ENCODE measurements at places on chromosomes 3 and 15.

DNA sequence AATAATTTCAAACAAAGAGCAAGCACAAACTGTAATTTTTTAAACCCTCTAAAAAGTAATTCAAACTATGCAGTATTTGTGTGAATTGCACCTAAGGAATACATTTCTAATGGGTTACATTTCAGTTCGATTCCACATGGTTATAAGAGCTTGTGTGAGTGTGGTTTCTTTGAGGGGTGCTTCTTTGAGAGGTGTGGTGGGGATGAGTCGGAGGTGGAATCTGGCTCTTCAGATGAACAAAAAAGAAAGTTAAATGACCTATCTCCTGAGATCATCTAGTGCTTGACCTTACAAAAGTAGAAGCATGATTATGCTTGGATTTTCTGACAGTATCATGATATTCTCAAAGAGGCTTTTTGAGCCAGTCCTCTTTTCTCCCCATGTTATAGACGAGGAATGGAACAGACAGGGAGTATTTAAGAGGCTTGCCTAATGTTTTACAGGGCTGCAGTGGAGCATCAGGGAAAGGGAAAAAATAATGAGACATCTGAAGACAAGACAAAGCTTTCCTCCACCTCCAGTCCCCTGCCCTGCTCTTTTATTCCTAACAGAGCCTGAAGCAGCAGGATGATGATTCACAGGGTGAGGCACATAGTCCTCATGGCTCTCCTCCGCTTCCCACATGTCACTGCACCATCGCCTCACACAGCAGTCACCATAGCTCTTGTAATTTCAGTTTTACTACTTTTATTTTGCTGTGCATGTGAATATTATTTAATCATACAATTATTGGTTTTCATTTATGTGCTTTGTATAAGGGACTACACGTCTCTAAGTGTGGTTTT is 82.0 kb downstream of the LYSMD4 start:
- no peak for DNase-seq

- no peak for DNase-seq
Measured at GRCh38 chr15:45604326-45604725, 17.1 kb downstream of the BLOC1S6 start.

DNA sequence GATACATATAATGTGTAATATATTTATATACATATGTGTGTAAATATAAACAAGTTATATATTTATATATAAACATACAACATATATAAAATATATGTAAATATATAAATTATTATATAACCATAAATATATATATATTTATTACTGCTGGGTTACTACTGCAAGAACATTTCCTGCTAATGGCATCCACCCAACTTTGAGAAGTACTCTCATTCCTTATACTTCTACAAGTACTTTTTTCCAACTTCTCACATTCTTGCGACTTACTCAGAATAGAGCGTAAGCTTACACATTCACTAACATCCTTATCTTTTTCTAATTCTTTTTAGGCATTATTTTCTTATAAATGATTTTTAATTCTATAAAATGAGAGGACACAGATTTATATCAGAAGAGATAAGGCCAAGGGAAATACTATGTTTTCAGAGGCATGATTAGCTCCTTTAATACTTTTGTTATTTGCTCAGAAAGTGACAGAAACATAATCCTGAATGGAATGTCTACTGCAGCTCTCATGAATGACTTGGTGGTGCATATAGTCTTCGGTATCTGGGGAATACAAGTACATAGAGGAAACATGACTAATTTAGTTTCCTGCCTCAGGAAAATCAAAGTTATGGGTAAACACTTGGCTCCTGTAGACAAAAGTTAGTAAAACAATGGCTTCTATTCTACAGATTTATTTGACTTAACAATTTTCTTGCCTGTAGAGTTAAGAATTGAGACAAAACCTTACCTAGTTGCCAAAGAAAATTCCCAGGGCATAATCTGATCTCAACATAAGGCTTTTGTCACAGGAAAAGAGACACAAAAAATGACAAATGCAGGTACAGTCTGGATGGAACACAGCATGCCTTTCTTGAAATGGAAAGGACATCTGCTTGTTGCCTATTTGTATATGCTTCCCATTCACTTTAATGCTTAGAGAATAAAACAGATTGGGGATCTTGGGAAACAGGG is 453.9 kb downstream of the SQOR start:
- DNase-seq: no peak

DNA sequence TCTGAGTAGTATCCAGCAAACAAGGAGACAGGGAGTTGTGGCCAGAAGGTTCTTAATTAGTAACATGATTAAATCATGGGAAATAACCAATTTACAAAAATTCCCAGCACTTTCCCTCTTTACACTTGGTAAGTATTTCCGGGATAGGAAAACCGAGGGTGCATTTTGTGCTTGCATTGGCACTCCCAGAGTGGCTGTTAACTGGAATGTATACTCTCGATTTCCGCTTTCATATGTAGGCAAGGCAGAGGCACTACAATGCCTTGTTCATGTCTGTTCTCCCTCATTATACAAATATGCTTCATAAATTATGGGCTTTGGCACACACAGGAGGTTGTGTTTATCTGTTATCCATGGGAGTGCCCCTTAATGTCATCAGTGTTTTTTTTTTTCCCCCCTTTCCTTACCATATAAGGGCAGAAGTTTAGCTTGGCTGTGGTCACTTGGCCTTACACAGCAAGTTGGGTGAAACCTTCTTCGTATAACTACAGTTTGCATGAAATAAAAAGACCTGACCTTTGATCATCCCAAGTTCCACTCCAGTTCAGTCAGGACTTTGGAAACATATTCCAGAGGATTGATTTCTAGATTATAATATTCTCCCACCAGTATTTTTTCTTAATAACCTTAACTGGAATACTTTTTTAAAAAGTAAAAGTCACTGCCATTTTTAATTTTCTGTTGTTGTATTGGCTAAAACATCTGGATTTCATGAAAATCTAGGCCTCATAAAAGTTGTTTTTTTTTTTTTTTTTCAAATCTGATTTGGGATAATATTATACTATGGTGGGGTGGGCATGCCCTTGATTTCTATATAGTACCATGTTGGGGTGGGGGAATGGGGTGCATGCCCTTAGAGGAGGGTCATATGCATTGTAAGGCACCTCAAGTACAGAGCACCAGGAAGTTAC is 8.9 kb downstream of the TPM1 start:
- no peak for DNase-seq

GRCh38 chr15:52680041-52680391 is 828 bp upstream of the ATOSA start:
- DNase-seq: no peak

DNA sequence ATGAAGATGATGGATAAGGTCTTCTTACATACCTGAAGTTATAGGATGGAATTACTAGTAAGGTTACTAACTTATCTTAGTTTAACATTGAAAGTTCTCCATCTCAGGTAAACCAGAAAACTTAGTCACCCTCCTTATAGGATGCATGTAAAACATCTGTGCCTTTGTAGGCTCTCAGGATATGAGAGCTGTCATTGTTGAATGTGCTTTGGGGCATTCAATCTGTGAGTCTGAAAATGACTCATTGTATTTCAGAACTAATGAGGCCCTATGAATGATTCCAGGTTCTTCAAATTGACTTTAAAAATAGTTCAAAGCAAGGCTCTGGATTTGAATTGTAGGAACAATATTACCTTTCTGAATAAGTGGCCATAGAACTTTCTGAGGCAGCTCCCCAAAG is 237.7 kb upstream of the AZI2 start:
- no peak for DNase-seq

DNA sequence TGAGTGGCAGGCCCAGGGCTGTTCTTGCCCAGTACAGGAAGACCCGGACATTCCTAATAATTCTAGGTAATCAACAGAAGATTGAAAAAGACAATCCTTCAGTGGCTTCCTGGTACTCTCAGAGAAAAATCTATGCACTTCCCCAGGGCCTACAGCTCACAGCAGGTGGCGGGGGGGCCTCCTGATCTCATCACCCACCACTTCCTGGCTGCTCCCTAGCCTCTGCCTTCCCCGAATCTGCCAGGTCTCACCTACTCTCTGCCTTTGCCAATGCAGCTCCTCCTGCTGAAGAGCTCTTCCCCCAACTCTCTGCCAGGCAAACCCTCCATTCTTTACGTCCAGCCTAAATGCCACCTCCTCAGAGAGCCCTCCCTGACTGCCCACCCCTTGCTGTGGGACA is 37.5 kb downstream of the EHD4 start:
- peak; percentile 53 for DNase-seq

GRCh38 chr3:131802029-131802428 is 232.8 kb downstream of the CPNE4 start:
- DNase-seq: no peak

DNA sequence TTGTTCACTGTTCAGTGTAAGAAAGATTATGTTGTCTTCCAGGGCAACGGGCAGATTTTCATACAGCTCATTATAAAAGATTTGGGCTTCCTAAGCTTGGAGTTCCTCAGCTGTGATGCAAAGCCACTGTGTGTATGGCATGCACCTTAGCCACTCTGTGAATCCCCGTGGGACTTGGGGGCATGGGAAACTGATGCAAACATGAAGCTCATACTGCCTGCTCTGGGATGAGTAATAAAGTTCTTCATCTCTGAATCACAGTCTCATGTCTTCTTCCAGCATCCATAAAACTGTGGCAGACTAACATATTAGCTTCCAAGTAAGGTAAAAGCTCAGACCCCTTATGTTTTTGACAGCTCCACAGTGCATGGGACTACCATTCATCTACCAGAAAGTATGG is 154.3 kb upstream of the RORA start:
- DNase-seq: no peak

DNA sequence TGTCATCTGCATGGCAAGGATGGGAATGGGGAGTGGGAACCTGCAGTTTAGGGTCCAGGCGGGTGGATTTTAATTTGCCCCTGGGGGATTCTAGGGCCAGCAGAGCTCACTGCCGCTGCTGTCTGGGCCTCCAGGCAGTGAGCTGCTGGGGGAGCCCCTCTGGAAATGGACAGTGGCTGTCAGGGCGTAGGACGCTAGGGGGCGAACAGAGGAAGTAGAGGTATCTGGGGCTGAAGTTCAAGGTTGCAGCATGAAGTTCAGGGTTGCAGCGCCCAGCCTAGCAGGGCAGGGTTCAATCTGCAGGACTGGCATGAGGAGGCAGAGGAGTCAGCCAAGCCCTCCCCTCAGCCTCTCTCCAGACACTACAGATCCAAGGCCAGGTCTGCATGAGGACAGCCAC is 49.5 kb downstream of the APBA2 start:
- no peak for DNase-seq

DNA sequence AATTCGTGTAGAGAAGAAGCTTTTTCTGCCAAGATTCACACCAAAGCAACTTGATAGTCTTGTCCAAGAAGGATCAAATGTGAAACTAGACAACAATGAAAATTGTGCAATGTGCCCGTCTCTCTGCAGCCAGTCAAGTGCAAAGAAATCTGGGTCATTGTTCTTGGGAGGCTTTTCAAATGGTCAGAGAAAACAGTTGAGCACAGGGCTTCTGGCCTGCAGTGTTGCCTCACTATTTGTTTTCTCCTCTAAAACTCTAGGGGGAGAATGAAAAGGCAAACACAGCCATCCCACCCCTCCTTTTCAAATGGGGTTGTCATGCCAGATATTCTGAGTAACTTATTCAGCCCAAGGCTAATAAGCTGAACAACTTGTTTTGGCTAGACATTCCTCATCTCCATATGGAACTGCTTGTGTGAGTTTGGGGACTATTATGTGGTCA is 417.6 kb upstream of the CDIN1 start:
- DNase-seq: no peak

- no peak for DNase-seq
Measured at GRCh38 chr3:186544281-186544680, at the start of gene CRYGS. Gene CRYGS (minus strand): TSS chr3:186544380. CDS start chr3:186544326, 54 bp downstream.

- no peak for DNase-seq
Measured at GRCh38 chr15:65132878-65133547, 595 bp downstream of the PDCD7 start.

DNA sequence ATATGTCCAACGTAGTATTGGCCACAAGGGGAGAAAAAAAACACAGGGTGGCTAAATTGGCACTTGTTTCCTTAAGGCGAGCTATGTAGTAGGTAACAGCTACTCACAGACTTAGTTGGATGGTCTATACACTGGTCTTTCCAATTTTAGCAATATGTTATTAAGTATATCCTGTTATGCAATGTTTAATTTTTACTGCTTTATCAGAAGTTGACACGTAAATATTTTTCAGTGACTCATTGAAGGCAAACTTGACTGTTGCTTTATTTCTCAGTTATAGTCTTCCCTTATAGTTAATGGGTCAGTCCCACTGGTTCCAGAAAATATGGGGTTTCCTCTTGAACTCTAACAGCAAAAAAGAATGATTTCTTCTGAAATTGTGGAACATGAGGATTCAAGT is 46.5 kb downstream of the ADPGK start:
- DNase-seq: no peak

GRCh38 chr3:126098391-126098858 is 14.5 kb upstream of the SLC41A3 start:
- DNase-seq: no peak

DNA sequence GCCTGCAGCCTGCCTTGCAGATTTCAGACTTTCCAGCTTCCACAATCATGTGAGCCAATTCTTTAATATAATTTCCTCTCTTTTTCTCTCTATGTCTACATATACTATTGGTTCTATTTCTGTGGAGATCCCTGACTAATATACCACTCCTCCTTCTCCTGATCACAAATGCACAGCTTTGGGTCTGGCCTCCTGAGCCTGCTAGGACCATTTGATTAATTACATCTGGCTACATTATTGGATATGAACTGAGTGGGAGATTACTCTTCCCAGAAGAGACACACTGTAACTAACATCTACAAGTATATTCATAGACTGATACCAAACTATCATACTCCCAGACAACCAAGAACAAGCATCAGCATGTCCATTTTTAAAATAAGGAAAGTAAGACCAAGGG is 188.9 kb upstream of the LMCD1 start:
- DNase-seq: no peak

- DNase-seq: no peak
Measured at GRCh38 chr15:43873651-43874050, 46.8 kb downstream of the WDR76 start.

DNA sequence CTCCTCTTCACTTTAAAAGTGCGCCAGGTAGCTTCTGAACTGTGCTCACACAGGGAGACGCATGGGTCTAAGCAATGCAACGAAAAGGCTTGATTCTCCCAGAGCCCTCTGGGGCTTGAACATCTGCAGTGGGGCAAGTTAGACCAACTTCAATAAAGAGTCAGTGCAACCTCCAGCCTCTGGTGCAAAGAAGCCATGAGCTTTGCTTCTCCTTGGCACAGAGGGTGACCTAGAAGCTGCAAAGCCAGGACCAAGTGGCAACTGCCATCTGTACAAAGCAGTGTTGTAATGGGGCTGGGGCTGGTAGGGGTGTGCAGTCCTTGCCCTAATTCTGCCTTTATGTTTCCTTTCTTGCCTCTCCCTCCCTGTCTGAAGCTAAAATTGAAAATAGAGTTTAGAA is 219.0 kb upstream of the CD96 start:
- no peak for DNase-seq

GRCh38 chr3:15941958-15942357 is 144.2 kb upstream of the ANKRD28 start:
- no peak for DNase-seq

DNA sequence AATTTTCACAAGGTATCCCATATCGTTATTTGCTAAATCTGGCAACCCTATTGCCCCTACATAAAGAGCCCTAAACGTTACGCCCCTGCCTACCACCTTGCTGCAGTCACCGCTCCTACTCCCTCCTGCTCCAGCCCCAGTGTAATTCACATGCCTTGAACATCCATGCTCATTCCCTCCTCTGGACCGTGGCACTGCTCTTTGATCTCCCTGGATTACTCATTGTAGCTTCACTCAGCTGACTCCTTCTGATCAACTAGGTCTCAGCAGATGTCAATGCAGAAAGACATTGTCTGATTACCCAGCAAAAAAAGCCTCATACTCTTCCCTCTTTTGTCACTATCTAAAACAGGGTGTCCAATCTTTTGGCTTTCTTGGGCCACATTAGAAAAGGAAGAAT is 40.7 kb upstream of the KBTBD8 start:
- DNase-seq: no peak

All from stimulated activated CD8-positive, alpha-beta memory T cell treated with anti-CD3 and anti-CD28 coated beads, Interleukin-4, amount 100 ng/mL, for 1 hour (primary cell).